ENCODE measurements at places on chromosomes 7 and 10.

DNA sequence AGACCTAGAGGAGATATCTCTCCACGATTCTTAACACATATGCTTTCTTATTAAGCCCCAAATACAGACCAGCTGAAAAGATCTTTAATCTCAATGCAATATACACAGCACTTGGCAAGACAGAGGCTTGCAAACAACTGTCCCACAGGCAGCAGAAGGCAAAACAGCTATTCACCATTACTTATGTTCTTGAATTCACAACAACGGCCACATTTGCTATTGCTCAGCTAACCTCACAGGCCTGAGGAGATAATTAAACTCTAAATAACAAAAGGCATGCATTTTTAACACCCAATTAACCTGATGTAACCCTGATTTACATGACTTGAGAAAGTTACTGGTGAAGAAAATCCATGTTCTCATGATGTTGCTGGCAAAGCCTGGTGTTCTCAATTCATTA lies 216.4 kb downstream of the CRPPA start:
- no peak for DNase-seq

GRCh38 chr7:1041551-1042491 lies 2.5 kb upstream of the GPR146 start:
- no peak for DNase-seq

- no peak for DNase-seq
These were observed 685.4 kb upstream of the MBL2 start for GRCh38 chr10:53458007-53458406.

DNA sequence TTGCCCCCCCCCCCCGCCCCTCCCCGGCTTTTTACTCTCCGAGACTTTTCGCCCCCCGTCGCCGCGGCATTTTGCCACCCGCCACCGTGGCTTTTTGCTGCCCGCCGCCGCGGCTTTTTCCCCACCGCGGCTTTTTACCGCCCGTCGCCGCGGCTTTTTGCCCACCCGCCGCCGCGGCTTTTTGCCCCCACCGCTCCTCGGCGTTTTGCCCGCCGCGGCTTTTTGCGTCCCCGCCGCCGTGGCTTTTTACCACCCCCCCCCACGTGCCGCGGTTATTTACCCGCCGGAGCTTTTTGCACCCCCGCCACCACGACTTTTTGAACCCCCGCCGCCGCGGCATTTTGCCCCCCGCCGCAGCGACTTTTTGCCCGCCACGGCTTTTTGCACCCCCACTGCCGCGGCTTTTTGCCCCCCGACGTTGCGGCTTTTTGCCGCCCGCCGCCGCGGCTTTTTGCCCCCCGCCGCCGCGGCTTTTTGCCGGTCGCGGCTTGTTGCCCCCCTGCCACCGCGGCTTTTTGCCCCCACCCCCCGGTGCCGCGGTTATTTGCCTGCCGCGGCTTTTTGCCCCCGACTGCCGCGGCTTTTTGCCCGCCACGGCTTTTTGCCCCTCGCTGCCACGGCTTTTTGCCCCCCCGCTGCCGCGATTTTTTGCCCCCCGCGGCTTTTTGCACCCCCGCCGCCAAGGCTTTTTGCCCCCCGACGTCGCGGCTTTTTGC lies 461.1 kb downstream of the ZNF33B start:
- no peak for DNase-seq

DNA sequence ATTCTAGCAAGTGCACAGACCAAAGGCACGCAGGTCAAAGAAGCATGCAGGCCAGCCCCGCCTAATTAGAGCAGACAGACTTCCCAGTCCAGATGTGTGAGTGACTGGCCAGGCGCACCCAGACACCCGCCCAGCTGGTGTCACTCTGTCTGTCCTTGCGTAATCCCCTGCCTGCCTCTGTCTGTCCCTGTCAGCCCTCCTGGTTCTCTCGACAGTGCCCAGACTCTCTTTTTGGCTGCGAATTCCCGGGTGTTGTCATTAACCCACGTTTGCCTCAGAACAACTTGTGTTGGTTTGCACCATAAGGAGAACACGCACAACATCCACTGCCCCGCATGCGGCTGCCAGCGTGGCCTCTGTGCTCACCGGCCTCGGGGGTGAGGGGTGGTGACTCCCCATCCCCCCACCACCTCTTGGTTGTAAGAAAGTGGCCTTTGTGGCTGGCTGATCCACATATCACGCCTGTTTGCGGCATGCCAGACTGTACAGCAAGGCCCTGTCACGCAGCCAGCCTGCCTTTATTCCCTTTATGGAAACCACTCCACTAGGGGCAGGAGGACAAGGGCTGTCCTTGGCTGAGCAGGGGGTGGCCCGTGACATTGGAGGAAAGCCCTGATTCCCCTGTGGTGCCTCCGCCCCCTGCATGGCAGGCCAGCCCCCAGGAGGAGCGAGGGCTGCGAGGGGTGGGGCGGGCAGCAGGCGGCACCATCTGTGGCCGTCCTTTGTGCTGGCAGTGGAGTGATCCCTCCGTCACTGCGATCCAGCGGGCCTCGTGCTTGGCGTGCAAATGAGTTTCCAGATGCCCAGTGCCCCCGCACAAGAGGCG lies 72.8 kb upstream of the PPIF start:
- DNase-seq: no peak

GRCh38 chr10:76645341-76645740 lies 992.3 kb downstream of the KCNMA1 start:
- DNase-seq: no peak

DNA sequence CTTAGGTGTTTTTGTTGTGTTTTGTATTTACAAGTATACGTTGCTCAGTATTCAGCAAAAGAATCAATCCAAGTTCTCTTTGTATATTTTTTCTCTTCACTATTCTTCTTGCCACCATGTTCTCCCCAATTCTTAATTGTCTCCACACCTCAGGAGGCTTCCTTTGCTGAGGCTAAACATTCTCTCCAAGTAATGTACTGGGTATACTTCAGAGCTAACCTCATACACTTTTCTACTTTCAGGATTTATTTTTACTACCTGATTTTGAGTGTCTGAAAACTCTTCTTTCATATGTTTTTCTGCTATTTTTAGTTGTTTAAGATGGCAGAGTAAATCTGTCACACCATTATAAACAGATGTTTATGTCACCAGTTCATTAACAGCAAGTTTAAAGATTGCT lies 354.8 kb upstream of the KCND2 start:
- DNase-seq: no peak

DNA sequence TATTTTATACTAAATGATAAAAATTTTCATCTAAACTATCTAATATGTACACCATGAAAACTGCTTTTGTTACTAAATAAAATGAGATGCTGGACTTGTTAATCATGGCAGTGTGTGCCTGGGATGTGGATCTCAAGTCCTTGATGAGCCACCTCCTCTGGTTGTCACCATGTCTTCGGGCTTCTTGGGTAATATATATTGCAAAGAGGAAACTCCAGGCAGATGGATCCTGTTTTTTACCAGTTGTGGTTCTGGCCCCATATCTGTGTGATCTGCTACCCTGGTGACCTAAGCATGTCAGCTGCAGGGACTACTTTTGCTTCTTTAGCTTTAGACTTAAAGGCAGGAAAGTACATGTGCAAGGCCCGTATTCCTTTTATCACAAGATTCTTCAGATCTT lies 46.2 kb downstream of the TMEM60 start:
- DNase-seq: no peak

- no peak for DNase-seq
These were observed 109.2 kb downstream of the DYNC1I1 start for GRCh38 chr7:95881597-95881996.

DNA sequence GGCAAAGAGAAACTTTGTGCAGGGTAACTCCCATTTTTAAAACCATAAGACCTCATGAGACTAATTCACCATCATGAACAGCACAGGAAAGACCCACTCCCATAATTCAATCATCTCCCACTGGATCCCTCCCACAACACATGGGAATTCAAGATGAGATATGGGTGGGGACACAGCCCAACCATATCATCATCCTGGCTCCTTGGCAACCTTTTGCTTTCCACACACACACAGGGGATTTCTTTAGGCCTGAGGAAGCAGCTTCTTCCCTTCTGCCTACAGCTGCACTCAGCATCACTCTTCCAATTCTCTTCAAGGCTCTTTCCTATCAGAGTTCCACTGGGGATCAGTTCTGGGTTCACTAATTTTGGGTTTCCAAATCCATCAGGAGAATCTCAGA lies 199.0 kb upstream of the CTBP2 start:
- no peak for DNase-seq

DNA sequence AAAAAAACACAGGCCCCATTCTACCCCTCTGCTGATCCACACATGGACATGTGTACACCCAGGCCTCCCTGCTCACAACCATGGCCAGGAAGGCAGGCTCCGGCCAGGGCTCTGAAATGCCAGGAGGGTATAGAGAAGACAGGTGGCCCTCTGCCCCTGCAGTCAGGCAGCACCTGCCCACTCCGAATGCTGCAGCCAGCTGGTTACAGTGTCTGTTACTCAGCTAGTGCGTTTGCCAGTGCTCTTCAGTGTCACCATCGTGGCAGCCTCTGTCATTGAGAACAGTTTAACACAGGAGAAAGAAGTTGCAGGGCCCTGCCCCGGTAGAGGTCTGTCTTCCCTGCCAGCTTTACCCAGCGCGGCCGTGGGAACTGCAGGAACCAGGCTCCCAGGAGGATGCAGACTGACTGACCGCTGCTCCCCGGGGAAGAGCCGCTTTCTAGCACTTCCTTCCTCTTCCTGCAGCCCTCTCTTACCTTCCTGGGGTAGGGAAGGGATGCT lies 128.8 kb upstream of the FAM20C start:
- no peak for DNase-seq

All from stimulated activated effector memory CD8-positive, alpha-beta T cell treated with anti-CD3 and anti-CD28 coated beads, Interleukin-12 subunit alpha, Interleukin-12 subunit beta, amount 100 ng/mL, for 72 hours (primary cell).